ENCODE measurements at places on chromosomes 2 and 18.

DNA sequence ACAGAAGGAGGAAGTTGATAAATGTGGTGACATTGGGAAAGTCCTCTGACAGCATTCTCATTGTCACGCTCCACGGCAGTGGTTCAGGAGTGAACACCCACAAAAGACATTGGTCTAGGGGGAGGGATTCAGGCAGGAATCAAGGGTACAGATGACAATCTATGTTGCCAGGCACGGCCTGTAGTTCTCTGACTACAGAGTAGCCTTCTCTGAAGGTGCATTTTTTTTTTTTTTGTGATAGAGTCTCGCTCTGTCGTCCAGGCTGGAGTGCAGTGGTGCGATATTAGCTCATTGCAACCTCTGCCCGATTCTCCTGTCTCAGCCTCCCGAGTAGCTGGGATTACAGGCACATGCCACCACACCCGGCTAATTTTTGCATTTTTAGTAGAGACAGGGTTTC, 7.4 kb upstream of the MOB1A start:
- DNase-seq, result no peak

DNA sequence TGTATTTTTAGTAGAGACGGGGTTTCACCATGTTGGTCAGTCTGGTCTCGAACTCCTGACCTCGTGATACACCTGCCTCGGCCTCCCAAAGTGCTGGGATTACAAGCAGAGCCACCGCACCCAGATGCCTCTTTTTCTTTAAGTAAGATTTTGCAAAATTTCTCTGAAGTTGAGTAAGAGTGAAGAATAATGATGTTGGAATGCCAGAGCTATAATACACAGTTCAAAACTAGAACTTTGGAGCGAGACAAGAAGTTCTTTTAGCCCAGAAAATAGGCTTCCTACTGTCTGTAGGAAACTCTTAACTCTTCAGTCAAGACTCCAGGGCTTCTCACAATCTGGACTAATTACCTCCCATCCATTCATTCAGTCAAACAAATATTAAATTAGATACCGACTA, 51.4 kb downstream of the MARCHF4 start:
- no peak for DNase-seq

DNA sequence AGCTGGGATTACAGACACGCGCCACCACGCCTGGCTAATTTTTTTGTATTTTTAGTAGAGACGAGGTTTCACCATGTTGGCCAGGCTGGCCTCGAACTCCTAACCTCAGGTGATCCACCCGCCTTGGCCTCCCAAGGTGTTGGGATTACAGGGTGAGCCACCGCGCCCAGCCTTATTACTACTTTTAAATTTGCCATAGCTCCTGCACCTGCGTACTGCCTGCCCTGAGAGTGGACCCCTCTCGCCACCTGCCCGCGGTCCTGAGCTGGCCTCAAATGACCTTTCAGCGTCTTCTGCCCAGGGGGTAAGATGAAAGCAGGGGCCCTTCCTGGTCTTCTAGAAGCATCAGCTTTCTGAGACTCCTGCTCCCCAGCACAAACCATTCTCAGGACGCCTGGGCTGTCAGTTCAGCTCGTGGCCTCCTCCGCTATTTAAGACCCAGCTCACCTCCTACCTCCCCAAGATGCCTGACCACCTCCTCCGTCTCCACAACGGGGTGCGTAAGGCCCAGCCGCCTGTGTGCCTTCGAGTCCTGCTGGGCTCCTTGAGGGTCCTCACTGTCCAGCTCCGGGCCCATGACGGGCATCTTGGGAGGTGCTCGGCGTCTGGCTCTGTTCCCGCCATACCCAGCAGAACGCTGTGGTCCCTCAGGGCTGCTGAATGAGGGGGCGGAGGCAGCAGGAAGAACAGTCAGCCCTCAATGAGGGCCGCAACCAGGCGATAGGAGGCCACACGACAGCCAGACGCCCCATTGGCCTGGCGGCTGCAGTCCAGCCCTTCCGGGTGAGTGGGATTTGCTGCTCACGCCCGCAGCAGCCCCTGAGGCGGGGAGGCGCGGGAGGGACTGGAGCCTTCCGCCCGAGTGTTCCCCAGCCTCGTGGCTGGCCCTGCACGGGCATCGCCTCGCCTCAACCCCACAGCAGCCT, 266.6 kb downstream of the TFCP2L1 start:
- no peak for DNase-seq

DNA sequence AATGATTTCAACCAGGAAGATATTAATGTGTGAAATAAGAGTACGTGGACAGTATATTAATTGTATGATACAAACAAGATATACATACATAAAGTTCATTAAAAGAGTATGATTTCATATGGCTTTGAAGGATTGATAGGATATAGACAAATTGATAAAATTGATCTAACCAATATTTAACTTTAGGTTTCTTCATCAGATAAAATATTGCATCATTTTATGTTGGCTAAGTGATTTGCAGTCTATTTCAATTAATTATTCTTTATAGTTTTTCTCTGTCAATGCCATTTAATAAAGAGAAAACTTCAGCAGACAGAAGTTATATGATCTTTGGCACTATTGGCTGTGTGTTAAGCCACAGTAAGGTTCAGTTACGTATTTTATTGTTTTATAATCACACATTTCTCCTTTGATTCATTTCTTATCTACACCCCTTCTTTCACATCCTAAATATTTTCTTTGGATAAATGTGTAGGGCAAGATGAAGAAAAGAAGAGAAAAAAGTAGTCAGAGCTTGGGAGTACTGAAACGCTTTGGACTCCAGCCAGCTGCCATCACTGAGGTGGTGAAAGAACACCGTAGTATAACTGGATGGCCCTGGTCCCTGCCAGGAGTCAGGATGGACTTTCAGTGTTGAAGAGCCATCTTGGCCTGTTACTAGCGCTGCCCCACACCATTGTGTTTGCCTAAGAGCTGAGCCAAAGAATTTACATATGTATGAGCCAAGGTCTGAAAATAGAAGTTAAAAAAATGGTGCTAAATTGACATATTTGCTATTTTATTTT, 9.8 kb upstream of the CPS1 start:
- no peak for DNase-seq

DNA sequence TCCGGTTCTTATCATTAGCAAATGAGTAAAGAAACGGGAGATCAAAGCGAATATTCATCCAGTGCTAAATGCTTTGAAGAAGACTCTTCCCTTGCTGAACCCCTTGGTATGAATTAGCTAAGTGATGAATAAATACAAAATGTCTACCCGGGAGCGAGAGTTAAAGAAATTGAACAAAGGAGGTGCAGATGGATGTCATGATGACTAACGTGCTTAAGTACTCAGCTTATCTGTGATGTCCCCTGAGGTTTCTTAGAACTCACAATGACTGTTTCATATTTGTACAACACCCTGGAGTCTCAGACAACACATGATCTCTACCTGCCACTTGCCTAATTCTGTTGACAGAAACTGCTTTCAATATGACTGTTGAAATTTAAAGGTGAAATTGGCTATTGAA, 148.5 kb downstream of the TMEM200C start:
- no peak for DNase-seq

GRCh38 chr18:32867330-32867729, 94.5 kb upstream of the KLHL14 start:
- no peak for DNase-seq

- DNase-seq, result peak; percentile 99
Observed at GRCh38 chr2:5691985-5692529, at the start of gene SOX11. SOX11 (plus strand) TSS chr2:5692384; CDS start chr2:5692722, 338 bp downstream.

GRCh38 chr2:43774617-43775016, 778 bp downstream of the DYNC2LI1 start:
- DNase-seq, result no peak

GRCh38 chr2:86308984-86309695, 28.3 kb downstream of the REEP1 start:
- DNase-seq, result no peak

- DNase-seq, result no peak
Observed at GRCh38 chr2:220393711-220394110, 766.3 kb downstream of the SLC4A3 start.

DNA sequence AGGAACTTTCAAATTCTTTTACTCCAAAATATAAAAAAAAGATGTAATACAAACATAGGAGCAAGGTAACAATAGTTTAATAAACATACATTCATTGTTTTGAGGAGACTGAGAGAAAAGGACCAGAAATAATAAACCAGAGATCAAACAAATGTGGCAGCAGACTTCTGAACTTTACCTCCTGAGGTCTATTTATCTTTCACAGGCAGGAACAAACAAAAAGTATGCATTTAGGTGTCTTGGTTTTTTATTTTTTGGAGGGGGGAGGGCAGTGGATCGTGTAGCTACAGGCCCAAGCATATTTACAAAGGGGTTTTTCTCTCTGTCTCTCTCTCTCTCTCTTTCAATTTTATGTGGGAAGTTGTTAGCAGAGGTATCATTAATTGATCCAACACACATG, 5.6 kb downstream of the PPP4R1 start:
- DNase-seq, result no peak

DNA sequence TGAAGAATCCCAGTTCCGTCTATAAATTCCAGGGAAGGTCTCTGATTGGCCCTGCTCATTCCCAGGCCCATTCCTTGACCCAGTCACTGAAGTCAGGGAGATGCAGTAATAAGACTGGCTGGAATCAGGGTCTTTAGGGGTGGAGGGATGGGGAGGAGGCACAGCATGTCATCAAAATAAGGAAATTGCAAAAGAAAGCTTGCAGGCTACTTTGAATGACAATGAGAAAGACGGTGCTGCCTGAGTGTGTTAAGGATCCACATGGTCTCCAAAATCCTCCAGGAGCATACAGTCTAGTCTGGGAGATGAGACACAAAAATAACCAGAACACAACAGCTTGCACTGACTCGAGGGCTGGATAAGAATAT, 2.0 kb upstream of the DES start:
- DNase-seq, result no peak

GRCh38 chr2:43170405-43171105, 55.9 kb downstream of the ZFP36L2 start:
- no peak for DNase-seq

GRCh38 chr2:20093263-20094141, 42.1 kb upstream of the LAPTM4A start:
- DNase-seq, result peak; percentile 90

DNA sequence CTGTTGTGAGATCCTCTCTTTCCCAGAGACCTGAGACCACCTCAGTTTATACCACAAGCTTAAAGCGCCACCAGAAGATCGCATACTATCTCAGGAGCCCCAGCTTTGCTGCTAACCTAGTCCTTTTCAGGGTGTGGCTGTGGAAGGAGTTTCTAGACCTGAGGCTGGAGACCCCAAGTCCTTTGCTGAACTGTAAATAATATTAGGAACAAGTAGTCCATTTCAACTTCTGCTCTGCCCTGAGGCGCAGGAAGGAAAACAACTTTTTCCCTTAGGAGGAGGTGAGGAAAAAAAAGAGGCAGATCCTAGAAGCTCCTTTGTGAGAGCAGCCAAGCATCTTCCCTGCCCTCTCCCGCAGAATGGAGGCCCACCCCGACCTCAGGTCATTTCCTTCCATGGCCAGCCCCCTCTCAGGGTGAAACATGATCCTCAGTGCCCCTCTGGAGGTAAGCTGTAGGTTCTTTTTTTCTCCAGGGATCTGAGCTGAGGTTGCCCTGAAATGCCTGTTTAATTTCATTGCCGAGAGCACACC, 122.8 kb upstream of the LGALSL start:
- peak; percentile 74 for DNase-seq

GRCh38 chr18:60861575-60861974, 471.7 kb upstream of the CDH20 start:
- no peak for DNase-seq

- peak; percentile 85 for DNase-seq
Observed at GRCh38 chr2:69159986-69160385, 147.0 kb downstream of the ANTXR1 start.

- DNase-seq, result no peak
Observed at GRCh38 chr2:238929242-238930081, 81.6 kb downstream of the TWIST2 start.

GRCh38 chr2:130843321-130843985, 6.7 kb downstream of the ARHGEF4 start:
- no peak for DNase-seq

DNA sequence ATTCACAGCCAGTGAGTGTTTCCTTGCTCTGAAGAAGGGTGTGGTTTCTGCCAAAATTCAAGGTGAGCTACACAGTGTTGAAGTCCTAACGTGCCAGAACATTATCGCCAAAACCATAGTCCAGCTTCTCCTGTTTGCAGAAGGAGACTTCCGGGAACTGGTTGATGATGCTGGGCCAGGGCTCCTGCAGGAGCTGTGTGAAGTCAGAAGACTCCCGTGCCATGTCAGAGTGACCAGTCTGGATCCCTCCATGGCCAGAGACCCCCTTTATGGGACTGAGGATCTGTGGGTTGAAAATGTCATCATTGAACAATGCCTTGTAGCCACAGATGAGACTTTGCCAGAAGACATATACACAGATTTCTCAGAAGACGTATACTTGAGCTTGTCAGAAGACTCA, 96.0 kb upstream of the RAB12 start:
- no peak for DNase-seq

GRCh38 chr2:167582619-167583018, 664.8 kb downstream of the STK39 start:
- peak; percentile 34 for DNase-seq

DNA sequence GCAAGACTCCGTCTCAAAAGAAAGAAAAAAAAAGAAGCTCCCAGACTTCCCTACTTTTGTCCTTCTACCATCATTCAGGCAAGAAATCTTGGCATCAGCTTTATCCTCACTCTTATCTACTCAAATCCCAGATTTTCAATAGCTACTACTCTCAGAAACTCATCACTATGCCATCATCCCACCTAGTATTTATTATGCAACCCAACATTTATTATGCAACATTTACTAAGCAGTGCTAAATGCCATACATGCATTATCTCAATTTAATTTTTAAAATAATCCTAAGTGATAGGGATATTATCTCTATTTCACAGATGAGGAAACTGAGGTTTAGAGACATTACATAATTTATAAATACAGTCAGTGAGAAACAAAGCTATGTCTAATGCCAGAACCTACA, 4.1 kb downstream of the USP37 start:
- no peak for DNase-seq

GRCh38 chr18:8745355-8746014, 40.1 kb downstream of the MTCL1 start:
- no peak for DNase-seq

GRCh38 chr2:221671515-221671914, 99.4 kb upstream of the EPHA4 start:
- DNase-seq, result no peak

Measured in WERI-Rb-1 (cell line).